Thoracic aorta (tissue), 2 donors: ENCODE measurements at places on chromosomes 16 and 17.

DNA sequence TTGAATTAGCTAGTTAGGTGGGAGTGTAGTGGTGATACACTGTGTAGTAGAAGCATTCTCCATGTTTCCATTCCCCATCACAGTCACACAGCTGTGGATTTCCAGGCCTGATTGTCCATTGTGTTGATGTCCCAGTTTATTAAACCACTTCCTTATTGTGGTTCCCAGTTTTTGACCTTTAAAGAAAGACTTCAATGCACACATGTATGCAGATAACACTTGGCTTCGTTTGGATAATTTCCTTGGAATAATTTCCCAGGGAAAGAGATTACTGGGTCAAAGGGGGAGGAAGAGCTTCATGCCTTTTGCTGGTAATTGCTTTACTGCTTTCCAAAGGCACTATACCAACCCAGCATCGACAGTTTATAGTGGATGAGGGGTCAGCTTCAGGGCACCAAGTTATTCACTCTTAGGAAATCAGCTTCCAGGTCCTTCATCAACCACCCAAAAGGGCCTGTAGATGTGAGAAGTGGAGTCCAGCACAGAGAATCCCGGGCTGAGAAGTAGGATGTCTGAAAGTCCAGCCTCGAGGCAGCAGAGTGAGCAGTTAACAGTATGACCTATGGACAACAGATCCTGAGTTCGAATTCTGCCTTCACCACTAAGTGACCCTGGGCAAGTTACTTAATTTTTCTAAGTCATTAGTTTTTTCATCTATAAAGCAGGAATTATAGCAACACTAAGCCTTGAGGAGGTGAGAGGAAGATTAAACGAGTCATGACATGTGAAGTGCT is 31.3 kb upstream of the TNS4 start:
- DNase-seq, result no peak

GRCh38 chr17:36892112-36892838 is 45.0 kb upstream of the LHX1 start:
- DNase-seq, result no peak

DNA sequence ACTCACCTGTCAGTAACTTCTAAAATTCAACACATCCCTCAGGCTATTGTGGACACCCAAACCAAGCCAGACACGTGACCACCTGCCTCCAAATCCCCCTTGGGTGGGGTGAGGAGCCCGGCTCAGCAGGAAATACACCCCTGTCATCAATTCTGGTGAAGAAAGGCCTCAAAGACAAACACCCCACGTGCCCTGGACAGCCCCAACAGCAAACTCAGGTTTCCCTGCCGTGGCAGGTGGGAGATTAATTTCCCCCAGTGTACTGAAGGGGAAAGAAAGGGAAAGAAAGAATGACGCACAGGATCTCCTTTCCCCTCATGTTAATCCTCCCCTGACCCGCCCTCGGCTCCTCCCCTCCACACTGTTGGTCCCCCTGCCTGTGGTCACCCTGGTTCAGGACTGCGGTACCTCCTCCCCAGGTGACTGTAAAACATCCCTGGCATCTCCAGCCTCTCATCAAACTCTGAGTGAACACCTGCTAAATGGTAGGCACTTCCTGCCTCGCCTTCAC is 98.3 kb downstream of the ZNF423 start:
- DNase-seq, result no peak

GRCh38 chr17:79737922-79738578 is 7.3 kb downstream of the ENPP7 start:
- no peak for DNase-seq

DNA sequence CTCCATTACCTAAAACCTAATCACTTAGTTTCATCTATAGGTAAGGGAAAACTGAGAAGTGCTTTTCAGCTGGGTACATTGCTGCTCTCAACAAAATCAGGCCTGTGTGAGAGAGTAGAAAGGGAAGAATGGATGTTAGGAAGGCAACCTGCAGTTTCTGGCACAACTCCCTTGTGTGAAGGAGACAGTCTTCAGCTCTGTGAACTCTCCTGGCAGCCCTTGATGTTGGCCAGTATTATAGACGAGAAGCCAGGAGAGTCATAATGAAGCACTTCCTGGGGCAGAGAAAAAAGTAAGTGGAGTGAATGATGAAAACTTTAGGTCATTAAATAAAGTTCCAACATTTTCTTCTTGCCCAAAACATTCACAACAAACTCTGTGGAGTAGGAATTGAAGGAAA is 260.1 kb downstream of the IRX3 start:
- DNase-seq, result no peak

DNA sequence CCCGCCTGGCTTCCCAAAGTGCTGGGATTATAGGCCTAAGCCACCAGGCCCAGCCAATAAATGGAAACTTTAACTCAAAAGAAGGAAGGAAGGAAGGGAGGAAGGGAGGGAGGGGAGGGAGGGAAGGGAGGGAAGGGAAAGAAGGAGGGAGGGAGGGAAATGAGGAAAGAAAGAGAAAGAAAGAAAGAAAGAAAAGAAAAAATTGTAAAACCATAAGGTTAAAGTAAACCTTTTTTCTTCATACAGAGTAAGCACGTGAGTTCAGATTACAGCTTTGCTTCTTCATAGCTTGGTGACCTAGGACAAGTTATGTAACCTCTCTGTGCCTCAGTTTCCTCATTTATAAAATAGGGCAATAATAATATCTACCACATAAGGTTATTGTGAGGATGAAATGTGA is 26.0 kb downstream of the LRRC37B start:
- DNase-seq, result no peak

- no peak for DNase-seq
Measured at GRCh38 chr17:80895366-80895765, 96.3 kb upstream of the CHMP6 start.

DNA sequence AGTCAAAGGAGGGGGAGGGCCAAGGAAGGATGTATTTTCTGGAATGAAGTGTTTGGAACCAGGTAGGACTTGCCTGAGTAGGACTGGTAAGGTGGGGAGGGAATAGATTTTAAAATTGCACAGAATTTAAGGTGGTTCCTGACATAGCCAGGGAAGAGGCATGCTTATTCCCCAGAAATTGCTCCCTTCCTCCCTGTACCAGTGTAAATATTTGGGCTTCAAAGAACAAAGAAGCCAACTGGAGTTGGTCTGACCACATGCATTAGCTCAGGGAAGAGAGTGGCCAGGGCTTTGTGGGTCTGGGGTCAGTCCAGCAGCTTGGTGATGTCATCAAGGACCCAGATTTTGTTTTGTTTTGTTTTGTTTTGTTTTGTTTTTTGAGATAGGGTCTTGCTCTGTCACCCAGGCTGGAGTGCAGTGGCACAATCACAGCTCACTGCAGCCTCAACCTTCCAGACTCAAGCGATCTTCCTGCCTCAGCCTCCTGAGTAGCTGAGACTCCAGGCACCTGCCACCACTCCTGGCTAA is 9.3 kb upstream of the MRTFB start:
- DNase-seq, result no peak

GRCh38 chr16:55496509-55497145 is 12.2 kb upstream of the LPCAT2 start:
- DNase-seq, result no peak

DNA sequence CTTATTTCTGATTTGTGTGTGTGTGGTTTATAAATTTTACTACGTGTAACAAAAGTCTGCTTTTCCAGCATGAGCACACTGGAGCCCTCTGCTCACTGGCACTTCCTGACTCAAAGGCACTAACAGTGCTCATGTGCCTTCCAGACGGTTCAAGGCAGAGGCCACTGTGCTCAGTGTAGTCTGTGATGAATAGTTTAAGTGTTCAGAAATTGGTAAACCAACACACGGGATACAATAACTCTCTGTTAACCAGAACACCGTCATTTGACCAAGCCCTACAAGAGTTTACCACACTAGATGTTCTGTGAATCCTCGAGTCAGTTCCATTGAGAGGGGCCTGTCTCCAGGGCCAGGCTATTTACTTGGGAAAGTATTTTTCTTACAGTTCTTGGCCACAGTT is 191.9 kb downstream of the MRTFB start:
- DNase-seq, result no peak

DNA sequence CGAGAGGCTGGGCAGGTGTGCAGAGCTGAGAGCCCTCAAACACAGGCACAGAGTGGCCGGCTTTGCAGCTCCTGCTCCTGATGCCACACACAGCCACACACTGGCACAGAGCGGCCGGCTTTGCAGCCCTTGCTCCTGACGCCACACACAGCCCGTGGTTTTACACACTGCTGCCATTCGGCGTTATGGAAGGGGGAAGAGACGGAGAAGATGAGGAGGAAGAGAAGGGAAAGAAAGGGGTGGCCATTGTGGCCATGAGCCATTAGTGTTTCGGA is 26.8 kb downstream of the WSCD1 start:
- no peak for DNase-seq

- DNase-seq, result no peak
Measured at GRCh38 chr16:24681793-24682192, 47.7 kb upstream of the TNRC6A start.

GRCh38 chr17:52790359-52790955 is 631.9 kb upstream of the CA10 start:
- DNase-seq, result no peak

- no peak for DNase-seq
Measured at GRCh38 chr16:28877655-28878000, 660 bp upstream of the ATP2A1 start.

- no peak for DNase-seq
Measured at GRCh38 chr16:66845080-66845410, 831 bp downstream of the CA7 start.

DNA sequence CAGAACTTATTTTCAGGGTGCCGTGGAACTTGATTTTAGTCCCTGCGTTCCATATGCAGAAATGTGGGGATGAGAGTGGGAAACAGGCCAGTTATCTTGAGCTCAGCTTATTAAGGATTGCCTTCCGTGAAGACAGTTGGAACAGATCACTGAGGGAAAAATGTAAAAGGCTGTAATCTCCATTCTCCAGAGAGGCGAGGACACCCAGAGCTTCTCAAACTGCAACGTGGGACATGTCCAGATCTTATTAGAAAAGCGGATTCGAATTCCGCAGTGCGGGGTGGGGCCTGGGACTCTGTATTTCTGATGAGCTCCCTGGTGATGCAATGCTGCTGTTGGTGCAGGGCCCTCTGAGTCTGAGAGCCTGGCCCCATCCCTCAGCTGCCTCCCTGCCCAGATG is 185.6 kb upstream of the CIBAR2 start:
- DNase-seq, result no peak

- DNase-seq, result no peak
Measured at GRCh38 chr17:42700586-42701289, 18.4 kb downstream of the CNTNAP1 start.

- no peak for DNase-seq
Measured at GRCh38 chr16:1961651-1962067, 2.3 kb downstream of the NDUFB10 start.

DNA sequence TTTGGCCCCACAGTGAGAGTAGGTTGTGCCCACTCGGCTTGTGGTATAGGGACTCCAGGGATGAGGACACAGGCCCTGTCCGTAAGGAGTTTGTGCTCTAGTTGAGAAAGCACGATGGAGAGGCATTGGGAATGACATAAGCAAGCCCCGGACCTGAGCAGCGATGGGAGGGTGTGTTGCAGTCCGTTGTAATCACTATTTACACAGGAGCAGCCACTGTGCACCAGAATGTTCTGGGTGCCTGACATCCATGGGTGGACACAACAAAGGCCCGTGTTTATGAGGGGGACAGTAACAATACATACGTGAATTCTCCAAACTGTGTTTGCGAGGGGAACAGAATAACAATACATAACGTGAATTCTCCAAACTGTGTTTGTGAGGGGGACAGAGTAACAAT is 86.8 kb downstream of the NPIPB11 start:
- DNase-seq, result no peak

- no peak for DNase-seq
Measured at GRCh38 chr16:66740010-66740409, 11.4 kb downstream of the DYNC1LI2 start.

DNA sequence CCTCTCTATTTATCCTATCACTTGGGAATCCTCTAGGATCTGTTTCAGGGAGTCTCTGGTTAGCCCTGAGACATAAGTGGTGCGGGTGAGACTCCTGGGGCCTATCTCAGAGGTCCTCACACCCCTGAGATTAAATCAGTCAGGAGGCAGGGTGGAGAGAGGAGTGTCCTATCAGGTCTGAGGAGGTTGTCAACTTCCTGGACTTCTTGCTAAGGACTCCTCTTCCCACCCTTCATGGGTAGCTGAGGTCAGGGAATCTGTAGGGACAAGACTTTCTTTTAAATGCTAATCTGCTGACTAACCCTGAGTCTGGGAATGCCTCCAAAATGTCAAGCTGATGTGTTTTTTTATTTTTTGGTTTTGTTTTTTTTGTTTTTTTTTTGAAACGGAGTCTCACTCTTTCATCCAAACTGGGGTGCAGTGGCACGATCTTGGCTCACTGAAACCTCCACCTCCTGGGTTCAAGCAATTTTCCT is 6.6 kb upstream of the ARMC5 start:
- no peak for DNase-seq

- DNase-seq, result no peak
Measured at GRCh38 chr17:82872591-82873520, 33.0 kb upstream of the ZNF750 start.

DNA sequence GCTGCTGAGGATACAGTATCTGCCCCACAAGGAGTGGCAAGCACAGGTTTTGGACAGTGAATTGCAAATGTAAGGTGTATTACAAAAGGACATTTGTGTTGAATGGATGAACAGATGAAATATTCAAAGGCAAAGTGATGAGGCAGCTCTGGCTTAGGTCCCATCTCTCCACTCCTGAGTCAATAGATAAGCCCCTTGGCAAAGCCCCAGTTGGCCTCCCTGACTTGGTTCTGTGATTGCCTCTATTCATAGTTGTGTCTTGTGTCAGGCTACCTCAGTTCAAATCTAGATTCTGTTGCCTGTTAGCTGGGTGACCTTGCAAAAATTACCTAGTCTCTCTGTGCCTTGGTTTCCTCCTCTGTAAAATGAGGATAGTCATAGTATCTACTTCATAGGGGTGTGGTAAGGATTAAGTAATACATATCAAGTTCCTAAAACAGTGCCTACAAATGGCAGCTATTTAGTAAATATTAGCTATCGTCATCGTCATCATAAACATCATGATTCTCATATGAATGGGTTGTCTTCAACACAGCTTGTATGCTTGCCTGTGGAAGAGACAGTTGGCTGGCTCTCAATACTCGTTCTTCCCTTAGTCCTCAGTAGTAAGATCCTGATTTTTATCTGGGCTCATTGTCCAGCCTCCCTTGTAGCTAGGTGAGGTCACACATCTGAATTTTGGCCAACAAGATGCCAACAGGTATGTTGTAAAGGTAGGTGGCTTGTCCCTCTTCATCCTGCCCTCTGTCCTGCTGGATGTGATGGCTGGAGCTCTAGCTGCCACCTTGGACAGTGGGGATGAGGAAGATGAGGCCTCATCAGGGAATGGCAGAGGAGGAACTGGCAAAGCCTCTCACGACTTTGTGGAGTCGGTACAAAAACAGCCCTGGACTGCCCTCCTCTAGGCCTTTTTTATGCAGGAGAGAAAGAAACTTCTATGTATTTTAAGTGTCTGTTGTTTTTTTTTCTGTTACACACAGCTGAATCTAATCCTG is 2.1 kb upstream of the MFAP4 start:
- DNase-seq, result no peak

DNA sequence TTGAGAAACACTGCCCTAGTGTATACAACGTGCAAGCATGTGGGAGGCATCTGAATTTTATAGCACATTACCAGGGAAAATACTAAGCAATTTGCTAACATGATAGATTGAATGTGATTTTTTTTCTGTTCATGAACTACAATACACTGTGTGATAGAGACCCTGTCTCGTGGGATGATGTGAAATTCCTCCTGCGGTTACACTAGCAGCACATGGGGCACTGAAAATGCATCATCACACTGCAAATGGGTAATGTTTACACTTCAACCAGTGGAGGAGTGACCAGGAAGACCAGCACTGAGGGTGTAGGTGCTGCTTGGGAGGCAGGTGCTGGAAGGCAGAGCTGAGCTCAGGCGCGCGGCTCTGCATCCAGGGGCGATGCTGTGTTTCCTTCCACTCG is 28.8 kb downstream of the ORC6 start:
- no peak for DNase-seq
